ENCODE measurements at places on chromosomes 12 and 14.
A peak's percentile ranks its signal among the peaks of the same experiment; 100 is the strongest.

DNA sequence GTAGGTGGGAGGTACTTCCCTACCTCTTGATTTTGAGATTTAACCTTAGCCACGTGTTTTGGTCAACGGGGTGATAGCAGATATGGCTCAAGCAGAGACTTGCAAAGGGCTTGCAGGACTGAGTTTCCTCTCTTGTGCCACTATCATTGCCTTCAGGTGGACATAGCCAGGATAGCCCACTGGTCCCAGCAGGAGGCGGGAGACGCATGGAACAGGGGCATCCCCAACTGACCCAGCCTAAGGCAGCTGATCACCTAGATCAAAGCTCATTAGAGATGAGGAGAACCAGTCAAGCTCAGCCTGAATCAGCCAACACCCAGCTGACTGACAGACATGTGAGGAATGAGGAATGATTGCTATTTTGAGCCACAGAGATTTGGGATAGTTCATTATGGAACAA is 49.6 kb downstream of the CALM1 start:
- DNase-seq: no peak

DNA sequence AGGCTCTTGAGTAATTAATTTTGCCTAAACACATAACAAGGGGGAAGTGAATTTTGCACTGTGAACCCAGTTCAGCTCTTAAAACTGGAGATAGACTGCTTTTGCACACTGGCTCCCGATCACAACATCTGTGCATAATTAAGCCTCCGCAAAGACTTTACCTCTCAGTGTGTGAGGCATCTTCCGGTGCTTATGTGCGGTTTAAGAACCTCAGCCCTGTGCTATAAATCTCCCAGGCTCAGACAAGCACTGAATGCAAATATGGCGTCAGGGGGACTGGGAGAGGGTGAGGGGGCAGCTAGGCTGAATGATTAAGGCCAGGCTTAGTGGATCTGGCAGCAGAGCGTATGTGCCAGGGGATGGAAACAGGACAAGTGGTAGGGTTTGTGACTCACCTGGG is 103.3 kb downstream of the ADCK1 start:
- DNase-seq: no peak

DNA sequence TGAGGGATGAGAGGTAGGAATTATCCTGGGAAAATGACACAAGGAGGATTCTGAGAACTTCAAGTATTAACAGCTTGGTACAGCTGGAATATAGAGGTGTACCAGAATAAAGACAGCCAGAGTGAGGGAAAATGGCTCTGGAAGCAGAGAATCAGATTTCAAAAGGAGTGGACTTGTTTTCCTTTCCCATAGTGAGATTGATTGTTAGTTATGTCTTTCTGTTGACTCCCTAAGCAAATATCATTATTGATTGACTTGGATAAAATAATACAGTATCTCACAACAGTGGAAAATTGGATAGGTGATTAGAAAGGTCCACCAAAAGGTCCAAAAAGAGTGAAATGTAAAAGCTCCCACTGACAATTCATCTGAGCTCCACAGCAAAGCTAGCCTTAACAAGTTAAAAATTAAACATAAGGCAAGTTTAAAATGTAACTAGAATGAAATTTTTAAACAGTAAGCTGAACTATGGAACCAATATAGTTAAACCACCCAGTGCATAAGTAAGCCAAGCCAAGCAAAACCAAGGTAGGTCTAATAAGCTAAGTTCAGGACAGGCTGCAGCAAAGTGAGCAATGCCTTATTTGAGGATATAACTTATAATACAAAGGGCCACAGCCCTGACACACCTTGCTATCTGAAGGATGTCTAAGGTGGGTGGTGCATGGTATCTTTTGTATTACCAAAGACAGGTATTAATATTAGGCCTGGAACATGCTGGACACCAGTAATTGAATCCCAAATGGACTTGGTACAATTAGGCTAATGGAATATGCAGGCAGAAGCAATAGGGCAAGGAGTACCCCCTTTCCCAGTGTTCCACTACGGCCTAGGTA is 21.8 kb downstream of the ENTPD5 start:
- no peak for DNase-seq

DNA sequence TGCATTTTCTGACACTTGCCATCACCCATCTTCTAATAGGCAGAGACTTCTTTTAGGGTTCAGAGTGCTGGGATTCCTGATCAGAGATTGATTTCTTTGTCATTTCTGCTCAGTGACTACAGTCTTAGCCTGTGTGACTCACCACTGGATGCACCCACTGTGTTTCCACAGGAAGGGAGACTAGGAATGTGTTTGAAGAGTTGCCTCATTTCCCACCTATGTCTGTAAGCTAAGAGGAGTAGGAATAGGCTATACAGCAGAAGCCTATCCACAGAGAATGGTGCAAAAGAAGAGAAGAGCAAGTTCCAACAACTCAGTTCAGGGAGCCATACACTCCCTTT is 60.2 kb upstream of the ACTN1 start:
- DNase-seq: peak; percentile 58

DNA sequence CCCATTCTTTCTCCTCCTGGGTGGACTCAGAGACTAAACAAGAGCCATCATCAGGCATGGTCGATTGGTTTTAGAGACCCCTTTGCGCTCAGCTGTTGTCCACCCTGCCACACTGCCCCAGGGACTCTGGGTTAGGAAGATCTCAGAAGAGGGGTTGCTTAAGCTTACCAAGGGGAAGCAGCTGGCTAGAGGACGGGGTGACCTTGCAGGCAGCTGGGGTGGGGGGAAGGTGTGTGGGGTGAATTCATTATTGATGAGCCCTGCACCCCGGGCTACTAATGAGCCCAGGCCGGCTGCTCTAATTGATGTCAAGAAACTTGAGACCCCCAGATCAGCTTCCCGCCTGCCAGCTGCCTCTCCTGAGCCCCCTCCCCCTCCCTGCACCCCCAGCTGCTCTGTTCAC is 8.7 kb upstream of the ZNF385A start:
- no peak for DNase-seq

DNA sequence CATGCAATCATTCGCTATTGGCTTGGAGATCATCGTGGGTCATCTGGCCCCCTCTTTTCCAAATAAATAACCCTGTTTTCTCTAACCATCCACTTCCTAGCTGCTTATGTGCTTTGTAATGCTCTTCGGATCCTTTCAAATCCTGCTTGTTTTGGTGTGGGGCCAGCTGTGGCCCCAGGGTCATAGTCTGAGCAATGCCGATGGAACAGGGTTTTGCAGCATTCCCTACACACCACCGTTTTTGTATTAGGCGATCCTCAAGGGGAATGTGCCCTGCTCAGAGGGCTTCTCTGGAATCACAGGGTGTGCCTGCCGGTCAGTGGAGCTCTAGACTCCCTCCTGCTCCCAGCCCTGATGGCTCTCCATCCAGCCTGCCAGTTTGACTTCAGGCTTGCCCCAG is 78.1 kb upstream of the NRXN3 start:
- no peak for DNase-seq

DNA sequence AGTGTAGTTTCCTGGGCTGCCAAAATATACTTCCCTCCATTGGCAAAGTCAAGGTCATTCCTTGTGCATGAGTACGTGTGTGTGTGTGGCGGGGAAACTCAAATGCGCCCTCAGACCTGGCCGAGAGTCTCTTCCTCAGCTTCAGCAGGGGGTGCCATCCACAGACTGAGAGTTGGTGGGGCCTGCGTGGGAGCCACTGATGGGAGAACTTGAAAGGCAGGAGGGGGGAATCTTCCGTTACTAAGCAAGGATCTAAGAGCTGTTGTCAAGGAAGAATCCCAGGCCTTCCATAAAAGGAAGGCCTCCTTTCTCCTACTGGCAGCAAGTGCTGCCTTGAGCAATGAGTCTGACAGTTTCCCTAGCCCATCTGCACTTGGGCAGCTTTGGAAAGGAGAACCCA is 274.9 kb downstream of the EMP1 start:
- no peak for DNase-seq

DNA sequence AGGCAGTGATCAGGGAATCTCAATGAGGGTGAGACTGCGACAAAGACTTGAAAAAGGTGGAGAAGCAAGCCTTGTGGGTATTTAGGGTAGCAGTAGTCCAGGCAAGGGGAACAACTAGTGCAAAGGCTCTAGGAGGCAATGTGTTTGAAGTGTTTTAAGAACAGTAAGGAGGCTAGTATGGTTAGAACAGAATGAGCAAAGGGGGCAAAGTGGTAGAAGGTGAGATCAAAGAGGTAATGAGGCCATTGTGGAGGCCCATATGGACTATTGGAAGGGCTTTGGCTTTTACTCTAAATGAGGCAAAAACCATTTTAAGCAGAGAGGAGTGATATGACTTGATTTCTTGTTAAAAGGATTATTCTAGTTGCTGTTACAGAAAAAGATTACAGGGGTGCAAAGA is 16.8 kb downstream of the HIF1A start:
- no peak for DNase-seq

DNA sequence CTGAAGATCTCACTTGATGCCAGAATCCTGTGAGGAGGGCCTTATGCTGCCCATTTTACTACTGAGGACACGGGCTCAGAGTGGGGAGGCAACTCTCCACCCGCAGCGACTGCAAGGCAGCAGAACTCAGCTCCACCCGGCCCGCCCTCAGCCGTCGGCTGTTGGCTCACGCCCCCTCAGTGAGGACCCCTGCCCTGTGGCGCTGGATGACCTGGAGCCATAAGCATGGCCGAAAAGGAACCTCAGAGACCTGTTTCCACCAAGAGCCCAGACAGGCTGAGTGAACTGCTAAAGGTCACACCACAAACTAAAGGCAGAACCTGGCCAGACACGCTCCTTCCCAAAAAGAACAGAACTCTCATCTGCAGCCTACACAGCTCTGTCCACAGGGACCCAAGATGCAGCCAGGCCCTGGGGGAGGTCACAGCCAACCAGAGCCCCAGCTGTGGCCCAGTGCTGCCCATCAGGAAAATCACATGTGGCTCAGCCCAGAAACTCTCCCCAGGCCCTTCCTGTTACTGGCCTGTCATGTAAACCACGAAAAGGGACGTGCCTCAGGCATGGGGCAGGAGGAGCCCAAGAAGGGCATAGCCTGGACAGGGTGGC is 32.8 kb downstream of the CCNK start:
- no peak for DNase-seq

DNA sequence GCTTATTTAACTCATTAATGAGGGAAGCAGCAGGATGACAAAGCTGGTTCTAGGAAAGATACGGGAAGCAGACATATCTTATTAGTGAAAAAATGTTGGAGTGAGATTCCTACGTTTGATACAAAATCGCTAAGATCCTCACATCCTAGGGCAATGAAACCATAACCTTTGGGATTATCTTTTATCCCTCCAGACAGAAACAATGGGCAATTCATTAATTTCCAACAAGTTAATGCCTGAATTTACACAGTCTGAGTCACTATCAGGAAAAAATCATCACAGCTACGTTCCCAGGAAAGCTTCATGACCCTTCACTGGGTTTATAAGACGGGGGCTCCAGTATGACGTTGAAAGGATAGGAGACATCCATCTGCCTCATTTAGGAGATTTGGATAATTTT is 45.0 kb downstream of the SLC24A4 start:
- DNase-seq: no peak

GRCh38 chr12:131765961-131766360 is 55.1 kb downstream of the SFSWAP start:
- no peak for DNase-seq

DNA sequence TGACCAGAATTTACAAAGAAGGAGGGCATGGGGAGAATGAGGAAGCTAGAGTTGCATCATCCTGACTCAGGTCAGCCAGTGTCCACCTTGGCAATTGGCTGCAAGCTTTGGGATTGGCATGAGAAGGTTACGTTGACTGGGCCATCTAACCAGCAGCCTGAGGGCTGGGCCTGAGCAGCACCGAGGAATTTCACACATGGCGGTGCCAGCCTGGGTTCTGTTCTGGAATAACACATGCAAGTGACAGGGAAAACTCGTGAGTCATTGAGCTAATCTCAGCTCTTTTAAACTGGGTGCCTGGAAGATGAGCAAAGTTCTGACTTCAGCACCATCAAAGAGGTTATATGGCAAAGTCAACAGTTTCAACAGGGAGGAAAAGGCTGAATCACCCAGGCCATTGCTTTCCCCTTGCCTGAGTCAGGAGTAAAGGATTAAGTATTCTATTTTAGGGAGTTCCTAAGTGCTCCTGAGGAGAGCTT is 543.2 kb upstream of the TBX3 start:
- peak; percentile 58 for DNase-seq

GRCh38 chr14:38290601-38291188 is 34.8 kb upstream of the CLEC14A start:
- peak; percentile 90 for DNase-seq

- peak; percentile 37 for DNase-seq
These were observed 704.3 kb upstream of the FLRT2 start for GRCh38 chr14:84825481-84826251.

- peak; percentile 55 for DNase-seq
These were observed 693.9 kb upstream of the MGAT4C start for GRCh38 chr12:86950043-86950442.

- DNase-seq: no peak
These were observed 50.3 kb upstream of the SLC2A13 start for GRCh38 chr12:40156021-40156764.

DNA sequence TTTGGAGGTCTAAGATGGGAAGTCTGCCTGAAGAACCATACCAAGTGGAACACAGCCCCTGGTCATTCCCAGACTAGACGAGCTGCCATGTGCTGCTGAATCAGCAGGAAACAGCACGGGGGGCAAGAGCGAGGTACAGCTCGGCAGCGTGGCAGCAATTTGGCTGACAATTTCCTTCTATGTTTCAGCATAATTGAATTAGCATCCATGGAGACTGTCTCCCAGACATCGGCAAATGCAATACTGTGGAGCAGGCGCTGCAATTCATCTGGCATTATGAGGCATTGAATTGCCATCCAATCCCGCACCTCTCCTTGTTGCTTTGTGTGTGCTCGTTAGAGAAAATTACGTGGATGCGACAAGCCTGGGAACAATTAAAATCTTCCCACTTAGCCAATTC is 46.0 kb upstream of the CCDC60 start:
- DNase-seq: no peak

- no peak for DNase-seq
These were observed 572.5 kb downstream of the DIO2 start for GRCh38 chr14:79638672-79639266.

DNA sequence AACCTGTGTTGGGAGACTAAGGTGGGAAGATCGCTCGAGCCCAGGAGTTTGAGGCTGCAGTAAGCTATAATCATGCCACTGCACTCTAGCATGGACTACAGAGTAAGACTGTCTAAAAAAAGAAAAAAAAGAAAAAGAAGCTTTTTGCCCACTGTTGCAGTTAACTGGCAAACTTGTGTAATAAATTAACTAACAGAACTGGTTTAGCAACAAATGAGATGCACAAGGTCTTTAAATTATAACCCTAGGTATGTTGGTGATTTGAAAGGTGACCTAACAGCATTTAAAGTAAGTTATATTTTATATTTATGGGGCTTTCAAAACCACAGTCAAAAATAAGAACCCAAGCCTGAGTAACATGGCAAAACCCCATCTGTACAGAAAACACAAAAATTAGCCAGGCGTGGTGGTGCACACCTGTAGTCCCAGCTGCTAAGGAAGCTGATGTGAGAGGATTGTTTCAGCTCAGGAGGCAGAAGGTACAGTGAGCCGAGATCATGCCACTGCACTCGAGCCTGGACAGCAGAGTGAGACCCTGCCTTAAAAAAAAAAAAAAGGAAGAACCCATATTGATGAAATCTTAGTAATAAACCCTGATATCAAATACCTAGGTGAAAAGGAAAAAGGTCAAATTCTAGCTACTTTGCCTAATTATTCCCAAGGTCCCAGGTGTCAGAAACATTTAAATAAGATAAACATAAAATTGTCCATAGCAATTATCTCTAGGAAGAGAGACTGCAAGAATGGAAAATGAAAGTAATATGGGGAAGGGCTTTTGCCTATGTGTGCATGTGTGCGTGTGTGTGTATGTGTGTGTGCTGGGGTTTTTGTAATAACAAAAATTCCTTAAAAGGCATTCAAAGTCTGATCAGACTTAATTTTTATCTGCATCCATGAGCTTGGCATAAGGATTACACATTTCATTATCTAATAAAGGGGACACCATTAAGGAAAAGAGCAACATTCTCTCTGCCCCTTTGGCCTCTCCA is 15.4 kb downstream of the SYNE2 start:
- DNase-seq: no peak
